ENCODE measurements at places on chromosomes 7 and 10.

GRCh38 chr7:122628651-122629411 is 70.1 kb downstream of the RNF133 start:
- no peak for DNase-seq

GRCh38 chr10:29596356-29596755 is 38.4 kb downstream of the SVIL start:
- no peak for DNase-seq

GRCh38 chr10:119395280-119396007 is 147.1 kb downstream of the RGS10 start:
- peak; percentile 28 for DNase-seq

DNA sequence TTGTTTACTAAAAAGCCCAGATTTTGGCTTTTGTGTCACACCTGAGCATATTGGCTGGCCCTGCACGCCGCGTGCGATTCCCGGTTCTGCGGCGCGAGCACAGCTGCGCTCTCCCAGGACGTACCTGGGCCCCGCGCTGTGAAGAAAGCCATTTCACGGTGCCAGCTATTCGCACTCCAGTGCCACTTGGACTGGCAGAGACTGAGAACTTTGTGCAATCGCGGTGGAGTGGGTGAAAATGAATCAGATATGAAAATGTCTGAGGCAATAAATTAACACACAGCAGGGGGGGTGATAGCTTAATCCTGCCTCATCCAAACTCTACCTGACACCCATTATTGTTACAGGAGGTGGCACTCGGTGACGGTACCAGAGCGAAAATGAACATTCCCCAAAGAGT is 330.1 kb upstream of the MGMT start:
- DNase-seq = no peak

GRCh38 chr7:42714356-42714755 is 197.5 kb downstream of the C7orf25 start:
- DNase-seq = no peak

DNA sequence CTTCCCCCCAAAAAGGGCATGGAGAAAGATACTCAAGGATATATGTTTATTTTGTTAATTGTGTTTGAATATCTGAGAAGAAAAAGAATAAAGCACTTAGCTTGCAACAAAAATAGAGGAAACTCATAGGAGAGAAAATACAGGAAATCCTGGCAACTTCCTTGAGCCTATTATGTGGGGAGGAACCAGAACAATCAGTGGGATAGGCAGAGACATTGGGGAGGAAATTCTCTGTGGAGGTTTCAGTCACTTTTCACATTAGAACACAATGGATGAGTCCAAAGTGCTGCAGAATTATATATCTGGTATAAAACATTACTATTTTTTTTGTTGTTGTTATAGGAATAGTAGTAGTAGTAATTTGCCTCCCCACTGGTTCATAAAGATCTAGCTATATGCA is 240.1 kb downstream of the THSD7A start:
- no peak for DNase-seq

DNA sequence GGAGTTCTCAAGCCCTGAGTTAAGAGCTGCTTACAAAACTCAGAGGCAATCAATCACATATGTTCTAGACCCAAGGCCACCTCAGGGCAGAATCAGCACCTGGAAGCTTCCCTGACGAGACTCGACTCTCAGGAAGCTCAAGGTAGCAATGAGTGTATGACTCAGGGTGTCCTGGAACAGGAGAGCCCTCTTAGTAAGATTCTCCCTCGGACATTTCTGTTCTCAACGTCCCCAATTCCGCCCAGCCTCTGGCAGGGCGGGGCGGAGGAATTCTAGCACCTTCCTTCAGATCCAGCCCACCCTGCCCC is 39.6 kb upstream of the PROSER2 start:
- DNase-seq = no peak

- DNase-seq = peak; percentile 44
Measured at GRCh38 chr7:4144811-4145510, 537.1 kb upstream of the FOXK1 start.

DNA sequence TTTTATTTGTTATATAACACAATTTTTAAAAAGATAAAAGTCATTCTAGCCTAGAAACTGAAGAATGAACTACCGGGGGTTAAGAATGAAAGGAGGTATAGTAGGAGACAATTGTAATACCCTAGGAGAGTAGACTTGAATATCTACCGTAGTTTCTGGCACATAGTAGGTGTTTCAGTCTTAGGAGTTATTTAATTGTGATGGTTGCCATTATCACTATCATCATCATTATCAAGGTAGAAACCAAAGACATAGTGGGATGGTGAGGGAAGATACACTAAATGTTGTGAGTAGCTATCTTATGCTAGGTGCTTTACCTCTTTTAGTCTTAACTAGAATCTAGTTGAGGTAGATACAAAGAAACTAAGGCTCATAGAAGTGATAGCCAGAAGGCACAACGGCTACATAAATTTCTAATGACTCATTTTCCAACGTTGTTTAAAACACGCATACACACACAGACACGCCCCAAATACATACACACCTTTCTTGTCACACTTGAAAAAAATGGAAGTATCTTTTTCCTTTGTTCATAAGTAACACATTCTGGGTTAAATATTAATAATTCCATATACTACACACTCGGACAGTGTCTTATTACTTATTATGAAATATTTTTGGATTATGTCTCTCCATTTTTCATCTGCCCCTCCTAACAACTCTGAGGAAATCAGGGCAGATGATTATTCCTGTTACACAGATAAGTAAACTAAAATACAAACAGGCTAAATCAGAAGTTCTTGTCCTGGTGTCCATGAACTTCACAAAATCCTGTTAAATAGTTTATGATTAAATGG is 2.0 kb upstream of the ANLN start:
- no peak for DNase-seq

DNA sequence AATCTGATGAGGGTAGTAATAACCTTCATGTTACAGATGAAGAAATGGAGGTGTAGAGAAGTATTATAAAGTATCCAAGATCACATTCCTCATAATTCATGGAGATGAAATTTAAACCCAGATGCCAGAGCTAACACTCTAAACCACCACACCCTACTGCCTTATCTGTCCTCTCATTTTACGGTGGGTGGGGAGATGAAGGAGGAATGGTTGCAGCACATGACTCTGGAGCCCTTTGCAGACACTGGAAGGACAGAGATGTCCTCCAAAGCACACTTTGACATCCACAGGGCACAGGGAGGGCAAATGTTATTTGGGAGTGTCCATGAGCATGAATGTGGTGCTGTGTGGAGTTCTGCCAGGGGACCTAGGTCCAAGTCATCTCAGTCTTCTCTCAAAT is 1.1 kb downstream of the PLEKHS1 start:
- DNase-seq = no peak

- no peak for DNase-seq
Measured at GRCh38 chr10:95832216-95833041, 75.3 kb upstream of the CC2D2B start.

DNA sequence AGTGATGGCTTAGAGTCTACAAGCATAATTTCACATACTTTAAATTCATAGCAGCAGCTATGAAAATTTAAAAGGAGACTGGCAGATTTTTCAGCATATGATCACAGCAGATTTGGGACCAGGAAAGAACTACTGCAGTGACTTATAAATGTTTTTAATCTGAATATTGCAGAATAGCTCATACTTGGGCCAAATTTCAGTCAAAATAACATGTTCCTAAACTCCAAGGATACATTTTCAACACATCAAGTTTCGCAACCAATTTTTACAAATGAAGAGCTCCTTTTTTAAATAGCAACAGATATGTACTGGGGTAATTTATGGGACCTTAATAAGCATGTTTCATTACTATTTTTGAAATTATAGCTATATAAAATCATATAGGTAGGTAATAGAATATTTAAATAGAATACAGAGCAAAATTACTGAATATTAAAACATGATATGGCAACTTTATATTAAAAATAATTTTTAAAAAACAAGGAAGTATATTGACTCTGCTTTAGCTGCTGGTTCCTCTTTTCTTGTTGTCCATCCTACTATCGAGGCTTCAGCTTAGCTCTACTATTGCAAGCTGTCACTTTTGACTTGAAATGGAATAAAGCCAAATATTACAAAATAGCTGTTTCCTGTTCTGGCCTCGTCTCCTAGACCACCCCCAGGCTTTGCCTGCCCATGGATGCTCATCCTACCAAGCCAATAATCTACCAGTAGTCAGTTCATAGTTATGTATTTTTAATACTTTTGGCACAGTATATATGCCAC is 123.1 kb downstream of the NRBF2 start:
- no peak for DNase-seq

DNA sequence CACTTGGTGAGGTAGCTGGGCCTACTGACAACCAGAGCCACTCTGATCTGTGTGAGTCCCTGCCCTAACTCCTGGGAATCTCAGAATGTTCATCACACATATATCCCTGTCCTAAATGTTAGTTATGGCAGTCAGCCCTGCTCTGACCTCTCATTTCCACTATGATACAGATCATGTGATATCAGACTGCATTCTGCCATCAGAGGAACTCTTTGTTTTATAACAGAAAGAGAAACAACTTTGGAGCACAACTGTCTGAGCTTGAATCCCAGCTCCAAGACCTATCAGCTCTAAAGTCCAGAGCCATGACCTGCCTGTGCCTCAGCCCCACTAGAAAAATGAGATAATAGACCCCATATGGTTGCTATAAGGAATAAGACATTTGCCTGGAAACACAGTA is 54.6 kb upstream of the ABCB4 start:
- DNase-seq = no peak

GRCh38 chr10:23157691-23158369 is 34.3 kb upstream of the PTF1A start:
- no peak for DNase-seq

GRCh38 chr10:125343118-125343925 is 183.0 kb upstream of the CTBP2 start:
- DNase-seq = peak; percentile 38
